ENCODE measurements at places on chromosomes 6 and 20.
A peak's percentile ranks its signal among the peaks of the same experiment; 100 is the strongest.

GRCh38 chr6:105389543-105389942, 13.3 kb downstream of the PREP start:
- DNase-seq = no peak

GRCh38 chr6:8131265-8131897, 29.0 kb upstream of the EEF1E1 start:
- peak; percentile 13 for DNase-seq

DNA sequence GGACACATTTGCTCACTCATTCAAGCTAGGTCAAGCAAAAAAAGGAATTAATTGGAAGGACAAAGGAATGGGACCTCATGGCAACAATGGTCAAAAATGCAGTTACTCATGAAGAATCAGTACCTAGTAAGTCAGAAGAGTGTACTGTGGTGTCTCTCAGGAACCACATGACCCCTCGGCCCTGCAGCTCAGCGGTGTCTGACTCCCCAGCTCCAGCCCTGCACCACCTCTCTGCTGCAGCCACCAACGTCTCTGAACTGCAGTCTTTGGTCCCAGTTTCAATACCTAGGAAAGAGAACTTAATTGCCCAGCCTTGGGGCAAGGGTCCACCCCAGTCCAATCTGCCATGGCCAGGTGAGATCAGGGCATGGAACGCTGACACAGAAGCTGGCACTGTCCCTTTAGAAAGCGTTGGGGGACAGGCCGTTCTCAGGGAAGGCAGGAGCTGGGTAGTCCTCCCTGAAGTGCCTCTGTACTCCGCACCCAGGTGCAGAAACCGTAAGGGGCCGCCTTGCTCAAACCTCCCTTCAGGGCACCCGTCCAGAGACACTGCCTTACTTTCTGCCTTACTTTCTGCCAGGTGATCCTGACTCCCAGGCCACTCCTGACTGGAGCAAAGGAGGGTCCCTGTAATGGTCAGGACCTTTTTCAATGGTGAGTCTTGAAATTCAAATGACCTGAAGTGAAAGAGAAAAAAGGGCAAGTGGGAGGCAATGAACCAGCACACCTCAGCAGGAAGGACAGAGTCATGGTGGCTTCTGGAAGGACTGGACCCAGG, 13.2 kb upstream of the NELFCD start:
- DNase-seq = no peak

DNA sequence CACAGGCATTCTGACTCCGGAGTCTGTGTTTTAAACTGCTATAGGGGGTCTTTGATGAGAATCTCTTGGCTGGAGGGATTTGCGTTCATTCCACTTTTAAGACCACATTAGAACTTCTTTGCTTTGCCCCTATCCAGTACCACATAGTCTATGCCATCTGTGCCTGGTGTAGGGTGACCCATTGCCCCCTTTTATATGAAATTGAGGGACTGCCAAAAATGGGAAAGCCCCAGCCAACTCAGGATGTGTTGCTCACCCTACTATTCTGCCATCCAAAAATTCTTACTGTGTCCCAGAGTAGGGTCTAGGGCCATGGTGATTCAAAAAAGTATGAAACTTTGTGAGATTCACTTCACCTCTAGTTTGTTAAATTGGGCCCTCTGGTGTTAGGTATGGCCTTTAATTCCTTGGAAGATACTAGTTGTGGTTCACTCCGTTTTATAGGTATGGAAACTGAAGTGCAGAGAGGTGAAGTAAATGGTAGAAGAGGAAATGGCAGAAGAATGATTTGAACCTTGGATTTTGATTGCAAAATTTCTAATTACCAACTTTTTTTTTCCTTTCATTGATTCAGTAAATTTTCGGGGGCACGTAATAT, 1.4 kb downstream of the PFDN4 start:
- no peak for DNase-seq

DNA sequence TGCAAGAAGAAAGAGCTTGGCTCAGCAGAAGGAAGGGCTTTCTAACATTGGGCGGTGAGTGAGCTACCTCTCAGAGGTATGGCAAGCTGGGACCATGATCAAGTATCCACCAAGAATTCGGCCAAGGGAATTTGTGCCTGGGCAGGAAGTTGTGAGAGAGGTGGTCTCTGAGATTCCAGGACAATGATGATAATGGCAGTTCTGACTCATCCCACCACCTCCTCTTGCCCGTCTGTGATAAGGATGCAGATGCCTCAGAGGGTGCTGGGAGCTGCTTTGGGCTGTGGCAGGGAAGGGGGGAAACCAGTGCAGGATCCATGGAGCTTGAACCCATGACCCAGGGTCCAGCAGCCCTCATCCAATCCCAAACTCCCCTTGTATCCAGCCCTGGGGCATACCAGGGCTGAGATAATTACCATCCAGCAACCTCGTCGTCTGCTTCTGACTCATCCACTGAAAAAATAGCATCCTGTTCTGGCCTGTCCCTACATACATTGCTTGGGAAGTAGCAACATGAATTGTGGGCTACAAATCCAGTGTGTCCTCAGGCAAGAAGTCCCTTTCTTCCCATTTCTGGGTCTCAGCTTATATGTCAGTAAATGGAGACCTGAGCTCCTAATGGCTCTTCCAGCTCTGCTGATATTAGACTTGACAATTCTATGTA, 5.9 kb downstream of the TGM6 start:
- no peak for DNase-seq

DNA sequence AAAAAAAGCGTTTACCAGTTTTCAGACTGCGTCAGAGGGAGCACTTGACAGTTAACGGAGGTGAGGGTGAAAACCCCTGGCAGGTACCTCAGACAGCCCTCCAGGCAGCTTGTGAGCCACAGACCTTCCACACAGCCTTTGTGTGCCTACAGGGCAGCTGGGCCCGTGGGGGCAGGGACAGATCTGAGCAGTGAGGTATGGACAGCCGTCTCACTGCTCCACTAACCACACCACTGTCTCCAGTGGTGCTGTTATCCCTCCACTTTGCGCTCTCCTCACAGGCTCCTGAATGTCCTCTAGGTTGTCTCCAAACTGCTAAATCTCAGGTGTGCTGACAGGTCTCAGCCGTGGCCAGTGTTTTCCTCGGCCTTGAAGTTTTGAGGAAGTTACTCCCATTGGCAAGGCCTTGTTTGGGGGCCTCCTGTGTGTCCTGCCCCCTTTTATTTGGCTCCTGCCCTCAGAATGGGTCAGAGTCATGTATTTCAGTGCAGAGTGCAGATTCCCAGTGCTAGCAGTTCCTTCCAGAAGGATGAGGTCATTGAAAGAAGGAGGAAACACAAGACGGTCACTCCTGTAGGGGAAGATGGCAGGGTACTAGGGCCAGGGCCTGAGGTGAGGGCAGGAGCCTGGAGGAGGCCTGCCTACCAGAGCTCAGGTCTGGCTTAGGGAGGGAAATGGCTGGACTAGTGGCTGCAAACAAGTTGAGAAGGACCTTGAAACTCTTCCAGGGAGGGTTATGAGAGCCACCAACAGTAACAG, 11.8 kb downstream of the GFRA4 start:
- DNase-seq = no peak

- DNase-seq = no peak
Measured at GRCh38 chr6:38720295-38720694, 5.2 kb downstream of the DNAH8 start.

DNA sequence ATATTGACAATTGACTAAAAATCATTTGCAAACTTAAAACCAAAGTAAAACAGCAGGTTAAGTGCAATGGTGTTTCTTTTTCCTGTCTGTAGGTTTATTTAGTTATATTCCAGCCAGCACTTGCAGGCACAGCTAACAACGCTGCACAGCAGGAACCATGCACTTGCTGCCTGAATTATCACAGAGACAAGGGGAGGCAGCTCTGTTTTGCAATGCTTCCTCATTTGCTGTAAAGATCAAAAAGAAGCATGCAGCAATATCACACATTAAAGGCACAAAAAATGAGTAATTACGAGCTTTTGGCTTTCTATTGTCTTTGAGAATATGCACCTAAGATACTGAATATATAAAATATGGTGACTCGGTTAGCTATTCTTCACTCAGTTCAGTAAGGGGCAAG, 241.9 kb downstream of the EPHA7 start:
- DNase-seq = no peak

GRCh38 chr6:35432291-35432690, 19.8 kb upstream of the FANCE start:
- DNase-seq = no peak

DNA sequence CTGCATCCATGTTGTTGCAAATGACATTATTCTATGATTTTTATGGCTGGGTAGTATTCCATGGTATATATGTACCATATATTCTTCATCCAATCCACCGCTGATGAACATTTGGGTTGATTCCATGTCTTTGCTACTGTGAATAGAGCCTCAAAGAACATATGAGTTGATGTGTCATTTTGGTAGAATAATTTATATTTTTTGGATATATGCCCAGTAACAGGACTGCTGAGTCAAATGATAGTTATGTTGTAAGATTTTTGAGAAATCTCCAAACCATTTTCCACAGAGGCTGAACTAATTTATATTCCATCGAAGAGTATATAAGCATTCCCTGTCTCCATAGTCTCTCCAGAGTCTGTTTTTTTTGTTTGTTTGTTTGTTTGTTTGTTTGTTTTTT, 1373.5 kb downstream of the GRIK2 start:
- DNase-seq = no peak

GRCh38 chr6:41986339-41986738, 44.7 kb upstream of the CCND3 start:
- no peak for DNase-seq

DNA sequence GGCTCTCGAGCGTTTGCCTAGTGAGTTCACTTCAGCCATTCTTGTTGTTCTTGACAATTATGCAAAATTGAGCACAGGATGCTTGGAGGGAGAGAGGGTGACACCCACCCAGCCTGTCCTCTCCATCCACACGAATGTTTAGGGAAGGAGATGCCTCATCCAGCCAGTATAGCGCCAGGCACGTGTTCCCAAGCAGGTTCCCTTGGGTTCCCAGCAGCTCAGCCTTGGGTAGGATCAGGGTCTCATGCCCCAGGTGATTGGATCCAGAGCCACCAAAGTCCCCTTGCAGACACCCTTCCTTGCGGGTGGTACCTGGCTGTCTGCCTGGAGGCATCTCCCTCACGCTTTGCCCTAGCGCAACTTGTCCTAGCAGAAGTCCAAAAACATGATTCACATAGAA, 394.9 kb downstream of the CDH4 start:
- no peak for DNase-seq

DNA sequence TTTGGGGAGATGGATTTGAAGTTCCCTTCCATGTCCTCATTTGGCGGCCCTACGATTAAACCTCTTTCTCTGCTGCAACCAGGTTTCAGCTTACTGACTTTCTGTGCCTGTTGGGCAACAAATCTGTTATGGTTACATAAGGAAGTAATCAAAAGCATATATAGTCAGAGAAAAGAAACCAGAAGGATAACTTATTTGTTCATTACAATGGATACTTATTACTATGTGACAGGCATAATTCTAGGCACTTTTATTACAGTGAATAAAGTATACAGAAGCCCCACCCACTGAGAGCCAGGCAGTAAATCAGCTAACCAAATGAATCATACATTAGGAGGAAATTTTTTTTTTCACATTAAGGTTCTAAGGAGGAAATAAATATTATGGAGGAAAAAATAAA, 9.6 kb upstream of the TRIM31 start:
- DNase-seq = no peak

GRCh38 chr6:11484441-11484840, 53.1 kb upstream of the TMEM170B start:
- DNase-seq = no peak

GRCh38 chr6:112522587-112522986, 175.5 kb downstream of the RFPL4B start:
- no peak for DNase-seq

DNA sequence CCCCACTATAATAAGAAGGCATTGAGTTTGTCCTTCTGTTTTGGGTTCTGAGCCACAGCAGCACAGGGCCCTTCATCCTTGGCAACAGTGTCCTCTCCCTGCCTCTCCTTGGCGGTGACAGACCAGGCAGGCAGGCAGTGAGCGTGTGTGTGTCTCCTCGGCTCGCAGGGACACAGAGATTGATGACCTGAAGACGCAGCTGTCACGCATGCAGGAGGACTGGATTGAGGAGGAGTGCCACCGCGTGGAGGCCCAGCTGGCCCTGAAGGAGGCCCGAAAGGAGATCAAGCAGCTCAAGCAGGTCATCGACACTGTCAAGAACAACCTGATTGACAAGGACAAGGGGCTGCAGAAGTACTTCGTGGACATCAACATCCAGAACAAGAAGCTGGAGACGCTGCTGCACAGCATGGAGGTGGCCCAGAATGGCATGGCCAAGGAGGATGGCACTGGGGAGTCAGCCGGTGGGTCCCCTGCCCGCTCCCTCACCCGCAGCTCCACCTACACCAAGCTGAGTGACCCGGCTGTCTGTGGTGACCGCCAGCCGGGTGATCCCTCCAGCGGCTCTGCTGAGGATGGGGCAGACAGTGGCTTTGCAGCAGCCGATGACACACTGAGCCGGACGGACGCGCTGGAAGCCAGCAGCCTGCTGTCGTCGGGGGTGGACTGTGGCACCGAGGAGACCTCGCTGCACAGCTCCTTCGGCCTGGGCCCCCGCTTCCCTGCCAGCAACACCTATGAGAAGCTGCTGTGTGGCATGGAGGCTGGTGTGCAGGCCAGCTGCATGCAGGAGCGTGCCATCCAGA, 24.0 kb downstream of the SDCBP2 start:
- no peak for DNase-seq

DNA sequence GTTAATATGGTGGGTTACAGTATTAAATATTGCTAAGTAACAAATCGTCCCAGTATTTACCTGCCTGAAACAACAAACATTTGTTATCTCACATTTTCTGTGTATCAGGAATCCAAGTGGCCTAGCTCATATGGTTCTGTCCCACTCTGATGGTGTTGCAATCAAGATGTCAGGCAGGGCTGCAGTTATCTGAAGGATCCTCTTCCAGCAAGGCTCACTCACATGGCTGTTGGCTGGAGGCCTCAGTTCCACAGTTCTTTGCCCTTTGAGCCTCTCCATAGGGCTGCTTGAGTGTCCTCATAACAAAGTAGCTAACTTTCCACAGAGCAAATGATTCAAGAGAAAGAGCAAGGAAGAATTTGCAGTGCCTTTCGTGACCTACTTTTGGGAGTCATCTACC, 17.7 kb downstream of the RAB22A start:
- DNase-seq = no peak

GRCh38 chr6:113052506-113052905, 705.4 kb downstream of the RFPL4B start:
- DNase-seq = no peak

- DNase-seq = no peak
Measured at GRCh38 chr6:105907301-105907700, 178.8 kb upstream of the PRDM1 start.

DNA sequence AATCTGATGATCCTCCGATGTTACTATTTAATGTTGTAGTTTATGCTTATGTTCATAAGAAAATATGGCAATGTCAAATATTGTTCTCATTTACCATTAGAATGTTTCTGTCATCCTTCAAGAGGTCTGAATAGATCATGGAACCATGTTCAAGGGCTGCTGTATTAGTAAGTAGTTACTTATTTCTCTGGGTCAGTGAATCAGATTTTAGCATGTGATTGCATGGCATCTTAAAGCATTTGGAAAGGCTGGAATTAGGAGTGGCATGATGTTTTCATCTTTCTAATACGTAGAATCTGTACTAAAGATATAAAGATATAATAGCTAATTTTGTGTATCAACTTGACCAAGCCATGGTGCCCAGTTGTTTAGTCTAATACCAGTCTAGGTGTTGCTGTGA, 40.5 kb upstream of the NKX2-4 start:
- DNase-seq = no peak

All from pulmonary artery endothelial cell (primary cell).